ENCODE measurements at places on chromosomes 1 and 21.

DNA sequence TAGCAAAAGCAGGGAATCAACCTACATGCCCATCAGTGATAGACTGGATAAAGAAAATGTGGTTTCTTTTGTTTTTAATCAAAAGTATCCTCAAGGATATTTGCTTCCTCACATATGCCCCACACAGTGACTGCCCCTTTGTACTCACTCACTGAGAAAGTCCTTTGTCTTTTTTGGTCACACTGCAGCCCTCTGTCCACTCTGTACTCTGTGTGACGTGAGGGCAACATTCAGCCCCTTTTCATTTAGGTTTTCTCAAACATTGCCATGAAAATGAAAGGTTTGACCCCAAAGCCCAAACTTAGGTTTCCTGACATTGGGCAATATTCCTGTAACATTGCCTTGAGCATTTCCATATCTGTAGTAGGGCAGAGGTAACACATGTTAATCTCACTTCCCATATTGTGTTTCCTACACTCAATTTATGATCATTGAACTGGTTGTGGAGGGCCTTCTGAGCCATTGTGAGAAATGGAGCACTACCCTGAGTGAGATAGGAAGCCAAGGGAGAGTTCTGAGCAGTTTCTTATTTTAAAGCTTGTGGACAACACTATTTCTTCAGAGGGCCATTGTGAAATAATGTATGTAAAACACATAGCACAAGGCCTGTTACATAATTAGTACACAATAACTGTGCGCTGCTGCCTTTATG lies 501.9 kb upstream of the C1orf87 start:
- DNase-seq: no peak

DNA sequence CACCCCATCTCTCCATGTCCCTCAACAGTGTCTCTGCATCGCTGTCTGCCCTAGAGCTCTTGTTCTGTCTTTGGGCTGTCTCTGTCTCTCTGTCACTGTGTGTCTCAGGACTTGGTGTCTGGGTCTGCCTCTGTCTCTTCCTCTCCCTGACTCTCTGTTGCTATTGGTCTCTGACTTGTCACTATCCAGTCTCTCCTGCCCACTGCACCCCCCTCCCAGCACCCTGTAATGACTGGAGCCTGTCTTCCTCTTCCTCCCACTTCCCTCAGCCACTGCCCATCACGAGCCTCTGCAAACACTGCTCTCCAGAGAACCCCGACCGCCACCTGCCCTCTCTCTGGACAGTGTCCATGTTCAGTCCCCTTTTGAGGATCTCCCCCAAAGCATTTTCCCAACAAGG lies 12.1 kb downstream of the PEAR1 start:
- DNase-seq: no peak

DNA sequence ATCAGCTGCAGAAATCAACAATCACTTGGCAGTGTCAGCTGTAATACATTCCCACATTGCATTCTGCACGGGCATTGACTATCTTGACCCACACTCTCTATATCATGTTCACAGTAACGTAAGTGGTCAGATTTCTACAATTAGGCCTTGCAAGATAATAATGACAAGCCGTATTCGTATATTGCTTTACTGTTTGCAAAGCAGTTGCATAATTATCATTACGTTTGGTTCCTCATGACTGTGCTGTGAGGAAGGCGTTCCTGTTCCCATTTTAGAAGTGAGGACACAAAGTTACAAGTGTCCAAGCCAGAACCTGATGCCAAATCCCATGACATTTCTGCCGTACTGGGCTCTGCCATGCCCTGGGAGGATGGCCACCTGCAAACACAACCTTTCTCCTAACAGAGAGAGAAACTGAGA lies 53.5 kb upstream of the TARBP1 start:
- DNase-seq: no peak

DNA sequence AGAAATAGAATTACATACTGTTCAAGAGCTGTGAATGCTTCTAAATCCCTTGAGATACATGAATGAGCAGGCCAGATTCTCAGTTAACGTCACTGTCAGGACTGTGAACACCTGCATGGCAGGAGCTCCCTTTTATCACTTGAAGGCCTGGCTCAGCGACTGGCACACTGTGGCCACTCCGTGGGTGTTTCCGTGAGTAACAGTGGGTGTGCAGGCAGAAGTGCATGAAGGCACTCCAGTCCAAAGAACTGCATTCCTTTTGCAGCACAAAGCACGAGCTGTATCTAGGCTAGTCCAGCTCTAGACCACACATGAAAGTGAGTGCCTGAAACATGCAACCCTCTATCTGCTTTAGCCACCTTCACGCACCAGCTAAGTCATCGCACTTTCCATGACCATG lies 9.6 kb upstream of the SIM2 start:
- DNase-seq: no peak

DNA sequence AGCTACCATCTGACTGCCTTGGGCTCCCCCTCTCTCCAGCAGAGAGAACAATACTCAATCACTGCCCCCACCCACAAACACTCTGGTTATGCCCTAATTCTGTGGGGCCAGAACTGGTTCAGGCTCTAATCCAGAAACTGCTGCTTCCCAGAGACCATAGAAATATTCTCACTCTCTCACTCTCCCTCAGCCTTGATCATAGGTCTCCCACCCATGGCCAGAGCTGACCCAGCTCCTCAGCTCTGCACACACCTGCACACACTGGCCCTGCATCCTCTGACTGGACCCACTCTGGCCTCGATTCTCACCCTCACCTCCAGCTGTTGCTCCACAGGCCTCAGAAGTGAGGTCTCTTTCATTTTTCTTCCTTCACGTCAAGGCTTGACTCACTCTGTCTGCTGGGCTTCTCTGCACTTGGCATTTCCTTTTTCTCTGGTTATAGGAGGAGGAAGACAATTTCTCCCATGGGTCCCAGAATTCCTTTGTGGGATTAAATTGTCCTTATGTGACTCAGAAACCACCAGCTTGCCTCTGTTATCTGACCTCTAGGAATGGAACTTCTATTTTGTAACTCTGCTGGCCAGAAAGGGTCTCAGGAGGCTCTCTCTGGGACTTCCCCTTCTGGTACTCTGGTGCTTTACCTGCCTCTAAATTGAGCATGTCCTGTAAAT lies 15.6 kb upstream of the ZMYM6 start:
- DNase-seq: no peak

GRCh38 chr1:27149084-27149761 lies 5.7 kb downstream of the SLC9A1 start:
- DNase-seq: no peak

DNA sequence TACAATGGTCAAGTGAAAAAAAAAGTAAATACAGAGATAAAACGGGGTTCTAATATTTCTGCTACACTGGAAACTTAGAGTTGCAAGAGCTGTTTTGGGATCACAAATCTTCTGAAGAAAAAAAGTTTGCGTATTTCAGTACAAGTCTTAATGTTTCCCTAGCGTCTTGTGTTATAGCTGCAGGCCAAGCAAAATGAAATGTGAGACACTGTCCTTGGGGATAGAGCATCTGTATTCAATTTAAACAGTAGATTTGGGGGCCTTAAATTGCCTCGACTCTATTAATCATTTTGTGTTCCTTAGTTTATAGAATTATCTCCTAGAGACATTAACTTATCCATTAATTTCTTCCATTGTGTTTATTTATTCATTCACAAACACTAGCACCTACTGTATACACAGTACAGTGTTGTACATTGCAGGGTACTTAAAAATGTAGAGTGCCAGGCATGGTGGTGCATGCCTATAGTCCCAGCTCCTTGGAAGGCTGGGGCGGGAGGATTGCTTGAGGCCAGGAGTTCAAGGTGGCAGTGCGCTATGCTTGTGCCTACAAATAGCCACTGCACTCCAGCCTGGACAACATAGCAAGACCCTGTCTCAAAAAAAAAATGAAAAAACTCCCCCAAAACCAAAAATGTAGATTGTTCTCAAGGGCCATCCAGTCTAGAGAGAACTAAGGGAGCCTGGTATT lies 7.9 kb downstream of the DISC1 start:
- DNase-seq: no peak

DNA sequence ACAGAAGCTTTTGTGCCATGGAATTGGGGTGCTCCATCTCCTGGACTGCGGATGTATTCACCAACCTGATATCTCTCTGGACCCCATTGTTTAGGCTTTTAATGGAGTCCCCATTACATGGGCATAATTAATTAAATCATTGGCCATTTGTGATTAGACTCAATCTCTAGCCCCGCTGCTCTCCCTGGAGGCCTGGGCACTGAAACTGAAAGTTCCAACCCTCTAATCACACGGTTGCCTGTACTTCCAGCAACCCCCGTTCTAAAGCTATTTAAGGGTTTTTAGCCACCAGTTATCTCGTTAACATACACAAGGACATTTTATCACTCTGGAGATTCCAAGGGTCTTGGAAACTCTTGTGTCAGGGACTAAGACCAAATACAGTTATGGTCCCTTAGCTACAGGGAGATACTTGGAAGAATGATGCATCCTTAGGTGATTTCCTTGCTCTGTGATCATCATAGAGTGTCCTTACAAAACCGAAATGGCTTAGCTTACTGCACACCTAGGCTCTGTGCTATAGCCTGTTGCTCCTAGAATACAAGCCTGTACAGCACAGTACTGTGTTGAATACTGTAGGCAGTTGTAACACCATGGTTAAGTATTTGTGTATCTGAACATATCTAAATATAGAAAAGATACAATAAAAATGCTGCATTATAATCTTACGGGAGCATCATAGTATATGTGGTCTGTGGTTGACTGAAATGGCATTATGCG lies 71.8 kb downstream of the VPS13D start:
- DNase-seq: no peak

- no peak for DNase-seq
These were observed 63.8 kb downstream of the IARS2 start for GRCh38 chr1:220157738-220158137.

- DNase-seq: peak; percentile 15
These were observed 2.9 kb upstream of the CCN1 start for GRCh38 chr1:85577419-85578320.

DNA sequence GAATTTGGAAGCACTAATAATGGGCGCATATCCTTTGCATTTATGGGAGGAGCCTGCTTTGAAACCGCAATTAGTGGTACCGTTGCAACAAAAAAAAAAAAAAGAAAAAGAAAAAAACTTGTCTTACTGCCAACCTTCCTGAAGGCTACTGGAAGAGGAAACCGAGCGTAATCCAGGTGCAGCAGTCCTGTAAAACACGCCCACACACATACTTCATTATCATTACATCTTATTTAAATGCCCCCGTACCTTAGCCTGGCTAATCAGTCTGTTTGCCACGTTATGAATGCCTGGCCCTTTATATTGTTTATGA lies 686 bp upstream of the ZNF281 start:
- DNase-seq: no peak

GRCh38 chr1:41365320-41365633 lies 4.0 kb downstream of the FOXO6 start:
- DNase-seq: no peak

GRCh38 chr1:14733048-14733778 lies 134.7 kb downstream of the KAZN start:
- no peak for DNase-seq

- no peak for DNase-seq
These were observed 11.5 kb upstream of the LRRC71 start for GRCh38 chr1:156908955-156909354.

GRCh38 chr1:39829791-39830533 lies 41.3 kb upstream of the BMP8B start:
- DNase-seq: no peak

- DNase-seq: peak; percentile 90
These were observed 3.0 kb upstream of the RGS2 start for GRCh38 chr1:192805832-192806323.

DNA sequence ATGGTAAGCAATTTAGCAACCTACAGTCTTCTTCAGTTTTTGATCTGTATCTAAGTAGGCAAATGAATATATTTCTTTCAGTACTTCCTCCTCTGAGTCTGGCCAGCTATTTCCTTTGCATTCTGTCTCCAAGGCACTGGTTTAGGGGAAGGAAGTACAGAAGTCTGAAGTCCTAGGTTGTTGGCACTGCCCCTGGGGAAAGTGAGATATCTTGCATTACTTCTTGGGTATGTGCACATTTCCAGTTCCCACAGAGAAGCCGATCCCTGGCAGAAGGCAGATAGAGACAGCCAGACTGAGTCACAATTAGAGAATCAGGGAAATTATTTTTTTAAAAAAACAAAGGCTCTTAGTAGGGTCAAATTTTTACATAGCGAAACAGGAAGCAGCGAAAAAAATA lies 98.8 kb downstream of the RASAL2 start:
- no peak for DNase-seq

DNA sequence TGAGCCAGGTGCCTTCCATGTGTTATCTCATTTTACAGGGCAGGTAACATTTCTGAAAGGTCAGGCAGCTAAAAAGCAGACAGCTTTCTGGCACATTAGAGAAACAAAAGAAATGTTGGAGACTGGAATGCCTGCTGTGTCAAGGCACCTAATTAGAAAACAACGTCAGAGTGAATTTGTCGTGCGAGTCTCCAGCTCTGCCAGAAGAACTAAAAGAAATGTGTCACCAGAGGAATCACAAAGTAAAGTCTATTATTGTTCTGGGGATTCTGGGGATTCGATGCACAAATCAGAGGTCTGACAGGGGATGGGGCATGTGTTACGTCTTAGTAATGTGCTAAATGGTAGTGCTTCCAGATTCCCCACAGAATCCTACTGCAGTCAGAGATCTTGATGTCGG lies 89.3 kb downstream of the EDEM3 start:
- DNase-seq: no peak

DNA sequence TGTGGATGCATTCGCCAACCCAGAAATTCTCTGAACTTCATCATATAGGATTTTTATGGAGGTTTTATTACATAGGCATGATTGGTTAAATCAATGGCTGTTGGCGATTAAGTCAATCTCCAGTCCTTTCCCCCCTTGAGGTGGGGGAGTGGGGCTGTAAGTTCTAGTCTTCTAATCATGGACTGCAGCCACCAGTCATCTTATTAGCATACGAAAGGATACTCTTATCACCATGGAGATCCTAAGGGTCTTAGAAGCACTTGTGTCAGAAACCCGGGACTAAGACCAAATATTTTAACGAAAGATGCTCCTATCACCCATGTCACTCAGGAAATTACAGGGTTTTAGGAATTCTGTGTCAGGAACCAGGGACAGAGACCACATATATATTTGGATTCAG lies 36.3 kb downstream of the SDCCAG8 start:
- no peak for DNase-seq

DNA sequence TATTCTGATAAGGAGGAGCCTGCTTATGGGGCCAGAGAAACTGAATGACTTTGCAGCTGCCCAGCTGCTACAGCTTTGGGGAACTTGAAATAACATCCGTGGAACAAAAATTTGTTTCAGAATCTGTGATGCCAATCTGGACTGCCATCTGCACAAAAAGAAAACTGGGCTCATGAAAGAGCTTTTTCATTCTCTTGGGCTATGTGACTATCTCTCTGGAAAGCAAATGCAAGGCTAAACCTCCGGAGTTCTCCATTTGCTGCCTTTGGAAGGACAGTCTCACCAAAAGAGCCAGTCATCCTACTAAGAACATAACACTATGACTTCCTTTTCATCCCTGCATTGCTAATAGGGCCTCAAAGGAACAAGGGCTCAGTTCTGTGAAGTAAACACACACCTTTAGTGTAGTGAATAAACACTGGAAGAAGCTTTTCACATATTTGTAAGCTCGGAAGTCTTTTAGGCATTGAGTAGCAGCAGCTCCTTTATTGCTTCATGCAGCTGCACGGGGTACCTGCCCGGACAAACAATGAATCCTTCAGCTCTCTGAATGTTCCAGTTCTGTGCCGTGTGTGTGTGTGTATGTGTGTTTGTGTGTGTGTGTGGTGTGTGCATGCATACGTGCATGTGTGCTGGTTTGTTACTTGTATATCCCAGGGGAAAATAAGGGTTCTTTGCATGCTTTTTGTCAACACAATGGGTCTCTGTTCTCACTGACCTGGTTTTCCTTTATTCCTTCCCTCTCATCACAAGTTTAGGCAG lies 255.5 kb upstream of the SGIP1 start:
- peak; percentile 49 for DNase-seq

GRCh38 chr1:112284796-112285195 lies 111.2 kb upstream of the CTTNBP2NL start:
- DNase-seq: no peak
